ENCODE measurements at places on chromosomes 7 and 10.

GRCh38 chr10:127265288-127265687 lies 68.9 kb upstream of the INSYN2A start:
- DNase-seq = no peak

DNA sequence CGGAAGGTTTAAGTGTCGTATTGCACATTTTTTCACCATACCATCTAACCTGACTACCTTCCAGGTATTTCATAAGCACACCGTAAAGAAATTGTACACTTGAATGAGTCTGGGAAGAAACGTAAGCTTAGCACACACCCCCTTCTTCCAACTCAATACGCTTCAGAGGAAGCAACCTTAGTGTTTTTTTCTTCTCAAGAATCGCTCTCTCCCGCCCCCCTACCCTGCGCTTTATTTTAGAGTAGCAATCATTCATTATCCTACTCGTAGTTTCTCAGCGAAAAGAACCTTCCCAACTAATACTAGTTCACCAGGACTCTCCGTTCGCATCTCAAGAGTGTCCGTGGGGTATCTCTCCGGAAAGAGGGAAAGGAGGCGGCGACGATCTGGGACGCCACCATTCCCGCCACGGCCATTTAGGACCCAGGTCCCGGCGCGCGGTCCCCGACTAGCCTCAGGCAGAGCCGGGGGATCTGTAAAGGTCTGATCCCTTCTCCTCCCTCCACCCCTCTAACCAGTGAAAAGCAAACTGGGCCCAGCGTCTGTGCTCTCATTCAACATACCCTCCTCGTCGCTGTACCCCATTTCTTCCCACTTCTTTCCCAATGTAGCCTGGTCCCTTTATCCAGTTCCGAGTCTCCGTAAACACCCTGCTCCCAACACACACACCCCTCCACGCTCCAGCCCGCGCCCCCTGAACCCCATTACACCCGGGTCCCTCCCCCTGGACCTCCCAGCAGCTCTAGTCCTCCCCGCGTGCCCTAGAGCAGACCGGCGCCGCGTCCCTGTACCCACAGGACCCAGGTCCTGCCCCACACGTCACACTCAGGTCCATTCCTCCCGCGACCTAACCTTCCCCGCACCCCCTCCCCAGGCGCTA lies 16.0 kb downstream of the MYOZ1 start:
- DNase-seq = peak; percentile 12

- DNase-seq = no peak
Observed at GRCh38 chr10:8084799-8085198, 30.3 kb downstream of the GATA3 start.

DNA sequence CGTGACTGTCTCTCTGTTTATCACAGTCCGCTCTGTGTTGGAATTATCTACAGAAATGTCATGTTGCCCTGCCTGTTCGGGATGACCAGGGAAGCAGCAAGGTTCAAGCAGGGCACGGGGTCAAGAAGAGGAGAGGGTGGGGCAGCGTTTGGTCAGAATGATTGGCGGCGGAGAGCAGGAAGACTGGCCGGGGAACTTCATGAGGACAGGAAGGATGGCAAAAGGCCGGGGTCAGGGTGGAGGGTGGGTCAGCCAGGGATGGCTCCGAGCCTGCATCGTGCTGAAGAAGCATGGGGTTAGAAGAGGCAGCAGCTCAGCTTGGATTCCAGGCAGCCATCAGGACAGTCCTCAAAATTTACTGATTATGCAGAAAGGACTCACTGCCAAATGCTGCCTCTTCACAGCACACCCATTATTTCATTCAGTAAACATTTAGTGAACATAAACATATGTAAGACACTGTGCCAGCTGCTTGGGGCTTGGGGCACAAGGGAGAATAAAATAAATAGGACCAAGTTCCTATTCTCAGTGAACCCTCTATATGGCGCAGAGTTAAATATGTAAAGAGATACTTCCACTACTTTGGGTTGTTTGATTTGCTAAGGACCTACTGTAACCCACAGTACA lies 42.8 kb downstream of the WNT2 start:
- DNase-seq = no peak

DNA sequence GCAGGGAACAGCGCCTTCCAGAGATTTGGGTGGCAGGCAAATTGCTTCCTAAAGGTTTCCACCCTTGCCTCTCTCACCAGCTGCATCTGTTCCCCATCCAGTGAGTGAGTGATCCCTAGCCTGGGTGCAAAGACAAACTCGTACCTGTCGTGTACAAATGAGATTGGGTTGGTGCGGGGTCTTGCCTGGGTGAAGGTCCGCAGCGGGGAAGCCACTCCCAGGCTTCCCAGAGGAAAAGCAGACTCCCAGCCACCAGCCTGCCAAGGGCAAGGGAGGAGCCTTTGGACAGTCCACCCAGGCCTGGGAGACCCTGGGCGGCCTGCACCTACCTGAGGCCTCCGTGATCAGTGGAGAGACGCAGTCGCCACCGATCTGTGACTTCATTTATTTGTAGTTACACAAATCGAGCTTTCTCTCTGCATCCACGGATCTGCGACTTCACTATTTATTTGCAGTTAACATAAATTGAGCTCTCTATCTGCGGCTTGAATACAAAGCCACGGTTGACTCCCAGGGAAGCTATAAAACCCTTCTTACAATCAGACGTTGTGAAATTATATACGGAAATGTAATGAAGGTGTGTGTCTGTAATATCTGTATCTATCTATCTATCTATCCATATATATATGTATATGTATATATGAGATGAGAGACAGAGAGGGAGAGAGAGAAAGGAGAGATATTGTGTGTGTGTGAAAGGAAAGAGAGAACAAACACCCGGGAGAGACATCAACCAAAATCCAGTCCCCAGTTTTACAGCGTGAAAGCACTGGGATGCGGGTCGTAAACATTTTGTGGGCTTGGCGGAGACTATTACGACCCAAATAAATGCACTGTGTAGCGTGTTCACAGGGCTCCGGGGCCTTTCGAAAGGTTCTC lies 3.0 kb upstream of the HOXA7 start:
- DNase-seq = no peak

- DNase-seq = no peak
Observed at GRCh38 chr7:44222776-44223261, 22.0 kb downstream of the YKT6 start.

GRCh38 chr10:117134056-117134305 lies 4.1 kb downstream of the VAX1 start:
- no peak for DNase-seq

GRCh38 chr10:122139627-122140170 lies 131.4 kb upstream of the BTBD16 start:
- DNase-seq = no peak

GRCh38 chr10:44293842-44294241 lies 91.1 kb downstream of the CXCL12 start:
- no peak for DNase-seq

GRCh38 chr7:29508608-29509007 lies 55.0 kb upstream of the PRR15 start:
- no peak for DNase-seq

GRCh38 chr10:121994429-121994941 lies 5.5 kb downstream of the TACC2 start:
- no peak for DNase-seq

- DNase-seq = no peak
Observed at GRCh38 chr7:94897541-94897940, 9.9 kb upstream of the PPP1R9A start.

DNA sequence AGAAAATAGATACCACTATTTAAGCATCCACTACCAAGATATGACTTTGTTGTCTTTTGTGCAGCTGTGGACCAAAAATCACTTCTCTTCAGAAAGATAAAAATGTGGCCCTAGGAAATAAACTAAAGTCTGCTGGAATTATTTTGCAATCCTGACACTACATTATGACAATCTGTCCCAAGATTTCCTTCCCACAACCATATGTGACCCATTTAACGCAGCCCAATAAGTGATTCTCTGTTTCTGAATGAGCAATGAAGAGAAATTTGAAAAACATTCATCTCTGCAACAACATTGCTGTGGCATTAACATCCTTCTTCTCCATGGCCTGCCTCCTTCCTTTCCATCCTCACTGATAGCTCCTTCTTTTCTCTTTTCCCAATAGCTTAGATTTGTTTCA lies 212.0 kb downstream of the TSPAN12 start:
- DNase-seq = no peak

GRCh38 chr10:92267343-92267742 lies 23.5 kb downstream of the CPEB3 start:
- DNase-seq = no peak

- peak; percentile 83 for DNase-seq
Observed at GRCh38 chr10:131874991-131875451, 25.8 kb upstream of the PPP2R2D start.

DNA sequence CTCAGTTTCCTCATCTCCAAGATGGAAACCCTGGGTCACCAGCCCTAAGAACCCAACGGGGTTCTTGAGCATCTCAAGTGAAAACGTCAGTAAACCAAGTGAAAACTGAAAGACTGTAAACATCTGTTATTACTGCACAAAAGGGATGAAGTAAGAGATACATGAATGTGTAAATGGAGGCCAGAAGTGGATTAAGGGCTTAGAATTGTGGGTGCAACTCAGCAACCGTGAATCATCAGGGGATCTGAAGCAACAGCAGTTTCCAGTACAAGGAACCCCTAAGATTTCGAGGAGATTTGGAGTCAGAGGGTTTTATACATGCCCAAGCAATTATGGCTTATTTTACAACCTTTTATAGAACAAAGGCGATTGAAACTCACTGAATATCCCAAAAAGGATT lies 95.7 kb upstream of the SVIL start:
- no peak for DNase-seq

DNA sequence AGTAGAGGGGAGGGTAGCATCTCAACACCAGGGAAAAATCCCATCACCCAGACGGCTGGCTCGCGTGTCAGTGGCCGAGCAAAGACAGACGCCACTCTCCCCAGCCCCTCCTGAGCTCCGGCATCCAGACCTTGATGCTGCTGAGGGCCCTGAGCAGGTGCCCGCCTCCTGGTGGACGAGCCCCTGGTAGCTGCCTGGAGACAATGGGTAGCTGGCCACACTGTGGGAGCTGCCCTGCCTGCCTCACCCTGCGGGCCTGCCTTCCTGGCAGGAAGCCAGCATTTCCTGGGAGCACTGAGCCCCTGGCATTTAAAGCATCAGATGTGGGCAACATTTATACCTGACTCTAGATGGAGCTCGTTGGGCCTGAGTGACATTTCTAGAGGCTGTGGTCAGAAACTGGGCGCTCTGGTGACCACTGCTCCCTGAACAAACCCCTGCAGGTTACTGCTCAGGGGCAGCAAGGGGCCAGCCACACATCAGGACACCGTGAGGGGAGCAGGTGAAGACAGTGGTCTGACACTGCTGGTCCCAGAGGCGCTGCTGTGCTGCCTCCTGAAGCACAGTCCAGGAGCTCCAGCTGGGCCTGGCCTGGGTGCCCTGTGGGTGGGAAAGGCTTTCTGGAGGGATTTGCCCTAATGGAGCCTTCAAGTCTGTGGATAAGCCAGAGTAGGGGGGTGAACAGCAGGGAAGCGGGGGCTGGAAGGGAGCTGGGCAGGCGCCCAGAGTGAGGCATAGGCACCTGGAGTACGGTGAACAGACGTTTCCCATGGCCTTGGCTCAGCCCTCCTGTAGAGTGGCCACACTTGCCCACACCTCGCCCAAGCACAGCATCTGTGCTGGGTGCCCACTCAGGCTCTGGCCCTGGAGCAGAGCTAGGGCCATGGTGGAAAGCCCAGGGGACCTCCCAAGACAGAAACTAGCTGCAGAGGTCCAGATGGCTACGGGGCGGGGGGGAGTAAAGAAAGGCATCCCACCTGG lies 138.7 kb downstream of the MAPK8 start:
- DNase-seq = no peak

- no peak for DNase-seq
Observed at GRCh38 chr7:41416208-41416595, 286.7 kb downstream of the INHBA start.

DNA sequence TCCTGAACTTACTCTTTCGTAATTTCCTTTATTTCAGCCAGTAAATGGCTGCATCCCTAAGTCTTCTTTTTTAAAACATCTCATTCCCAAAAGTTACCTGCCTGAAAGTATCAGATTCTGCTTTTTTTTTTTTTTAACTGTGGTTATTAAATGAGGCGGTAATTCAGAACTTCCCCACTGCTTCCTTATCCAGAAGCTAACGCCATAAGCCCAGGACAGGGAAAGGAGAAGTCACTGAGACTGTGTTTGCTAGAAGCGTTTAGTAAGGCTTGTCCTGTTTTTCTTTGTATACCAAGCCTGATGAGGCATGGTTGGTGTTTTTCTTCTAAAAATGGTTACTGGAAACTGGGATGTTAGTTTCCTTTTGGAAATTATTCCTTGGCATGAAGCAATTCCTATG lies 197.8 kb downstream of the CELF2 start:
- DNase-seq = peak; percentile 70

DNA sequence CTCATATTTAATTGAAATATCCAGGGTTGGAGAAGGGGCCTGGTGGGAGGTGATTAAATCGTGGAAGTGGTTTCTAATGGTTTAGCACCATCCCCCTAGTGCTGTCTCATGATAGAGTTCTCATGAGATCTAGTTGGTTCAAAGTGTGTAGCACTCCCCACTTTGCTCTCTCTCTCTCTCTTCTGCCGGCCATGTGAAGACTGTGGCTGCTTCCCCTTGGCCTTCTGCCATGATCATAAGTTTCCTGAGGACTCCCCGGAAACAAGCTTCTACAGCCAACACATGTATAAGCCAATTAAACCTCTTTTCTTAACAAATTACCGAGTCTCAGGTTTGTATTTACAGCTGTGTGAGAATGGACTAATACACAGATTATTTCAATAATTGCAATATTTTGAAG lies 305.8 kb upstream of the KCND2 start:
- DNase-seq = no peak

- DNase-seq = no peak
Observed at GRCh38 chr10:58444321-58444720, 59.1 kb downstream of the TFAM start.

DNA sequence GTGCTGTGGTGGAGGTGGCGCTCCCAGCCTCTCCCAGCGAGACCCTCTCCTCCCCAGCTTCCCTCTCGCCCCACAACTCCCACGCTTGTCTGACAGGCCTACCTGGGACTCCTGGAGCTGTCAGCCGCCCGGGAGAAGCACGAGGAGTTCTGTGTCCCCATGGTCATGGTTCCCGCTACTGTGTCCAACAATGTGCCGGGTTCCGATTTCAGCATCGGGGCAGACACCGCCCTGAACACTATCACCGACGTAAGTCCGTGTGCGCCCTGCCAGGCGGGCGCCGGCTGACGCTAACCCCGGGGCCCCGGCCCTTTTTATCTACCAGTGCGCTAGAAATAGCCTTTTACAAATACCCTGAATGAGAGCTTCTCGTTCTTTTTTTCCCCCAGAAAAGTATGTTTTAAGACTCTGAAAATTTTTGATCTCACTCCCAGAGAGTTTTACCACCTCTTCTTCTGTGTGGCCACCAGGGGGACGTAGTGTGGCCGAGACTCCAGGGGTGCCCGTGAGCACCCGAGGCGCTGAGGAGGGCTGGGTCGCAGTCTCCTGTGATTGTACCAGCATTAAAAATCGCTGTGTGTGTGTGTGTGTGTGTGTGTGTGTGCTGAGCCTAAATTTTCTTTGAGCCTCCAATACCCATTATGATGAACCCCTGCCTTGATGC lies 52.6 kb downstream of the PFKP start:
- no peak for DNase-seq
